Neuronal stem cell (in vitro differentiated cells): ENCODE measurements at places on chromosomes 5 and 9.

DNA sequence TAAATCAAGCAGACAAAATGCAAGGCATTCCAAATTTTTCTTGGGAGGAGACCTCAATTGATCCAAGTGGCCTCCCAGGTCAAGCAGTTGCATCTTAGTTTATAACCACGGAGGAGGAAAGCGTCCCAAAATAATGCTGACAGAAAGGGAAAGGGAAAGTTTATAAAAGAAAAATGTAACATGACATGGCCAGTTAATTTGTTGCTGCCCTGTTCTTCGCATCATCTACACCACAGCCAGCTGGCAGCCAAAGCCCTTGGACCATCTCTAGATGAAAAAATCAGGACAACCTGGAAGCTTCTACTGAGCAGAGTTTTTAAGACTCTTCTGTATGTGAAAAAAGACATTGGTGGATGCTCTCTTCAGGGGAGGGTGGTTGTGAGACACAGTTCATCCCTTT is 128.8 kb upstream of the FBXL7 start:
- no peaks in the 10 kb centered on the region for H3K36me3 ChIP-seq
- no peak overlapping the region for H3K4me3 ChIP-seq
- no peaks in the 10 kb centered on the region for H3K27me3 ChIP-seq

DNA sequence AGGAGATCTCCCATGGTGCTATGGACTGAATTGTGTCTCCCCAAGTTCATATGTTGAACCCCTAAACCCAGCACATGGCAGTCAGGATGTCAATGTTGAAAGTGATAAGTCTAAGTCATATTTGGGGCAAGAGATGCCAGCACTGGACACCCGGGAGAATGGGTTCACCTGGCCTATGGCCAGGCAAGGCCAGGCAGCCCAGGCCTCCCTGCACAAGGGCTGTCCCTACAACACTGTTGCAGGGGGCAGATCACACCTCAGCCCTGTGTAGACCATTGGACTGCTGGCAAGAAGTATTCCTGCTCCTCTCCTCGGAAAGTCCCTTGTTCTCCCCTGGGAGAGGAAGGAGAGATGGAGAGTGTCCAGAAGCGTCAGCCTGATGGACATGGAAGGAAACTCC is 240.5 kb downstream of the GADD45G start:
- H3K27me3 ChIP-seq = no peaks in the 10 kb centered on the region
- no peak overlapping the region for H3K27ac ChIP-seq
- DNase-seq = no peak
- H3K36me3 ChIP-seq = no peaks in the 10 kb centered on the region

DNA sequence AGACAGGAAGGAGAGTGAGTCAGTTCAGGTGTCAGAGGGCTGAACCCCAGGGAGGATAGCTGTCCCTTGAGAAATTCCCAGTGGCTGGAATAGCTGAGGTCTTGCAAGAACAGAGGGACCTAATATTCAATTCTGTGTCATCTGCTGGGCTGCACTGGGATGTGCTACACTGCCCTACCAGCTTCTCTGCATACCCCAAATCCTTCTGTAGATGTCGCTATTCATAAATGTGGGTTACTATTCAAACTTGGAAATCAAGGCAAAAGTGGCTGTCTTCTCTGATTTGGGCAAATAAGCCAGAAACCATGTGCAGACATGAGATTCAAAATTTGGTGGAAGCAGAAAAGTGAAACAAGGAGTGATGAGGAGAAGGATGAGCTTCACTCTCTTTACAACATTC is 16.3 kb downstream of the TNFSF8 start:
- H3K27me3 ChIP-seq = no peaks in the 10 kb centered on the region
- H3K4me3 ChIP-seq = no peak overlapping the region
- no peak for DNase-seq
- H3K27ac ChIP-seq = no peak overlapping the region

DNA sequence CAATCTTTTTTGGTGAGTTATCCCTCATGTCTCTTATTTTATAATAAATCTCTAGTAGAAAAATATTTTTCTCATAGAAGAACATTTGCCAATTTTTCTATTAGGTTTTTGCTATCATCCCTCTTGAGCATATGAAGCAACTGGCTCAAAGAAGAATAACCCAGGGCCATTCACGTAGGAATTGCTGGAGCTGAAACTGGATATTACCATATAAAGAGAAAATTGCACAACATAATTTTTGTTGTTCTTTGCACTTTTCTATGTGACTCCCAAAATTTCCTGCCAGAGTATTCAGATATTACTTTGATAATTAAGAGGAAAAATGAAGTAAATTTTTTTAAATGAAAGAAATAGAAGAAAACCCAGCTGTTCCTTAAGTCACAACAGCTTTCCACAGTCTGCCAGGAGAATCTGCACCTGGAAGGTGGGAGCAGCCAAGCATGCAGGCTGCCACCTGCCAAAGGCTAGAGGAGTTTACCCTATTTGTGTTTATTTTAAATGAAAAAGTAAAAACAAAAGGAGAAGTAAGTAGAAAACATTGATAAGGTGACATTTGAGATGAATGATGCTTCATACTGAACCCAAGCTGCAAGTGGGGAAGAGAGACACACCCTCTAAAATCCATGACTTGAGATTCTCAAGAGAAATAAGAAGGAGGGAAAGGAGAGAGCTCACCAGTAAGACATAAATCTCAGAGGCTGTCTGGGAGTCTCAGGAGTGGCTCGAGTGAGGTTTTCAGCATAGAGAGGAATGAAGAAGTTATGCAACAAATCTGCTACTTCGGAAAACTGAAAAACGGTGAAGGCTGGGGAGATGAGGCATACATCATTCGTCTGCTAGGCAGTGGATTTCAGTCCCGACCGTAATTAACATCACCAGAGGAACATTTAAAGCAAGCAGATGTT is 31.5 kb upstream of the FREM1 start:
- peaks cover 4% of the 10 kb centered on the region for H3K4me1 ChIP-seq
- no peak overlapping the region for H3K4me3 ChIP-seq
- H3K27ac ChIP-seq = no peak overlapping the region
- DNase-seq = no peak
- H3K27me3 ChIP-seq = no peaks in the 10 kb centered on the region

GRCh38 chr9:21028466-21028865 is 3.0 kb downstream of the HACD4 start:
- no peak for DNase-seq
- H3K27ac ChIP-seq = no peak overlapping the region
- no peaks in the 10 kb centered on the region for H3K36me3 ChIP-seq
- H3K4me3 ChIP-seq = no peak overlapping the region
- H3K4me1 ChIP-seq = peaks cover 9% of the 10 kb centered on the region
- no peaks in the 10 kb centered on the region for H3K27me3 ChIP-seq
